Tibial nerve (tissue), 4 donors: ENCODE measurements at places on chromosomes 5 and 9. TPM values are rescaled to one million over a fixed set of nuclear protein-coding genes. Genes with fewer than 3 reads are reported as not detected.

DNA sequence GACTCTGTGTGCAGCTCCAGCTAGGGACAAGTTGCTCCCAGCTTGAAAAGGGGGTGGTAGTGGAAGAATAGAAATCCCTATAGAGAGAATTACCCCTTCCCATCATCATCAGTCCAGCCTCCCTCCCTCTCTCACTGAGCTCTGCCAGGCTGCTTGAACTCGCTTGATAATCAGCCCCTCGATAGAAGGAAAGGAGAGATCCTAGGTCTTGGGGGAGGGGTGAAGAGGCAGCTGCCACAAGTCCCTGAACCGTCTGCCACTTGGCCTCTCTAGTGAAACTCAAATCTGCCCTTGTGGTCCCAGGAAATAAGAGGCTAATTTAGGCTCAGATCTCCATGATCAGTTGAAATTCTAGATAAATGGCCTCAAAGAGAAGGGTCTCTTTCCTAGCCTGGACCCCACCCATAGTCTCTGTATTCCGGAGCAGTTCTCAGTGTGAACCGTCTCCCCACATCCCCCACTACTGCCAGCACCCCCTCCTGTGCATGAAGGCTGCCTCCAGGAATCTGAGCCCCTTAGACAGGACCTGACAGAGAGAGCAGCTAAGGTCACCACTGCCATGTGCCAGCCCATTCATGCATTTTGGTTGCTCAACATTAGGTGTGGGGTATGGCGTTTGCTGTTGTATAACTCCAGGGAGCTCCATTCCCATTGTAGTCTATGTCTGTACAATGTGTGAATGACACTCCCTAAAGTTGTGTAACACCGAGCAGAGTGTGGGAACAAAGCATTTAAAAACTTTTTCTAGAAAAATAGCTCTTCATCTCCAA is 5.5 kb downstream of the DNAJB5 start:
- no peak for DNase-seq

DNA sequence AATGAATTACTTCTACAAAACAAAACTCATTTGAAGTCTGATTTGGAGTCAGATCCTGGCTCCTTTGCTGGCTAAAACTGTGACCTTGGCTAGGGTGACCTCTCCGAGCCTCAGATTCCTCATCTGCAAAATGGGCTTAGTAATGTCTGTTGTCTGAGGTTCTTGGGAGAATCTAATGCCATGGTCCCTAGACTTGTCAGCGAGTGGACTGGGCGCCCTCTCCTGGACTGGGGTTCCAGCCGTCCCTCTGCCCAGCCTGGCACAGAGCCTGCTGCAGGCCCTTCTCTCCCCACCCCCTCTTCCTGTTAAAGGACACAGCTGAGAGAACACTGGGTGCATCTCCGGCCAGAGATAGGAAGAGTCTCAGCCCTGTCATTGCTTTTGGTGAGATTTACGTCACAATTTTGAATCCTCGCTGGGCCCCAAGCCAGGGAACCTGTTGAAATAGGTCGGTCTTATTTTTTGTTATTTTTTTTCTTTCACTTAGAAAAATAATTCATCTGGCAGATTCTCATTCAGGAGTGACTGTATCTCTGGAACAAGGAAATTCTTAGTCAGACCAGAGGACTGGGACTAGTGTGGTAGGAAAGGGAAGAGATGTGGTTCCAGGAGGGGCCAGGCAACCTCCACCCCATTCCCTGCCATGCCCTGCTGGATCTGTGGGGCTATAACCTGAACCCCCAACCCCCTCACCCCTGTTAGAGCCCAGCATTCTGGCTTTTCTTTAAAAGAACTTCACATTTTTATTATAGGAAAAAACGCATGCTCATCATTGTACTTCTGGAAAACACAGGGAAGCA is 48.2 kb upstream of the RPL26L1 start:
- peak; percentile 68 for DNase-seq

DNA sequence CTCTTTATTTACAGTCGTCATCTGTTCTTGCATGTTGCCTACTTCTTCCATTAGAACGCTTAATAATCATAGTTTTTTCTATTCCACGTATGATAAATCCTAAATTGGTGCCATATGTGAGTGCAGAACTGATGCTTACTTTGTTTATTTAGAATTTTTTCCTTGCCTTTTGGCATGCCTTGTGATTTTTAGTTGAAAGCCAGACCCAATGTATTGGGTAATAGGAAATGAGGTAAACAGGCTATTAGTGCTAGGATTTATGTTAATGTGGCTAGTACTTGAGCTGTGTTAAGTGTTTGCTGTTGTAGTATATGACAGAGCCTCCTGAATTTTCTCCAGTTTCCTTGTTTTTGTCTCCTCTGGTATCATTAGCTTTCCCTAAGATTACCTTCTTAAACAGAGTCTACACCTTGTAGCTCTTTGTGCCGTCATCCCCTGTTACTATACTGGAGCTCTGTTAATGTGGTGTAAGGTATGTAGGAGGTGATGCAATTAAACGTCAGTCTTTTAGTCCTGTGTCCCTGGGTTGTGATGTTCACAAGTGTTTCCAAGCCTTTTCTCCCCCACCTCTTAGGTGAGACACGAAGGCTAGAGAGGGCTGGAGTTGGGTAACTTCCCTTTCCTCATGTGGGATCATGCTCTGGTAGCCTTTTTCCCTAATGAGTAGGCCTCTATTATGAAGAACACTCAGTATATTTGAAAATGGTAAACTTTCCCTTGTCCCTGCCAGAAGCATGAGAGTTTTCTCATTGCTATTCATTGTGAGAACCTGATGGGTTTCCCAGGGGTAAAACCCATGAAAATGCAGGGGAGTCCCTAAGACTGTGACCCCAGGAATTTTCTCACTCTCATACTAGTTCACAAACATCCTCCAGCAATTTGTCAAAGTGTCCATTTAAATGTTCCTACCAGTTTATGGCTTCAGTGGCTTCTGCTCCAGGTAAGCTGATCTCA is 21.2 kb downstream of the SPATA31D3 start:
- no peak for DNase-seq

DNA sequence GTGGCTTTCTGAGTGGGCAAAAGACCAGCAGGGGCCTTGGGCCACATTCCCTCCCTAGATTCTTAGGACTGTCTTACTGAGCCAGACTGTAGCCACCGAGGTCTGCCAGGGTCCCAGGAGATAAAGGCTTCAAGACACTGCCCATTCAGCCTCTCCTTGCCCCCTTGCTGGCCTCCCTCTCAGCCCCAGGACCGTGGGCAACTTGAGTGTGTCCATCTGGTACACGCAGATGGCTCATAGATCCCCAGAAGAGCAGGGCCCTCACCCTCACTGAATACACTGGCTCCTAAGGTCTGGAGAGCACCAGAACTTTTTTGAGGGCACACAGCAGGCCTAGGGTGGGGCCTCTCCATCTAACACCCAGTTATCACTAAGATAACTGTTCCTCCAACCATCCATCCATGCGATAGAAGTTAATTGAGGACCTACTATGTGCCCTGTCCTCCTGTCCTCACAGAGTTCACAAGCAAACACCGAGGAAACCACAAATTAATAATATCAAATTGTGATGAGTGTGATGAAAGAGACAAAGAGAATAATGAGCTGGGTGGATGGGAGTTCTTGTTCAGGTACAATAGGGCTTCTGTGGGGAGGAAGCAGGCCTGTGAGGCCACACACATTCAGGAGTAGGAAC is 4.9 kb upstream of the PDGFRB start:
- DNase-seq: no peak

DNA sequence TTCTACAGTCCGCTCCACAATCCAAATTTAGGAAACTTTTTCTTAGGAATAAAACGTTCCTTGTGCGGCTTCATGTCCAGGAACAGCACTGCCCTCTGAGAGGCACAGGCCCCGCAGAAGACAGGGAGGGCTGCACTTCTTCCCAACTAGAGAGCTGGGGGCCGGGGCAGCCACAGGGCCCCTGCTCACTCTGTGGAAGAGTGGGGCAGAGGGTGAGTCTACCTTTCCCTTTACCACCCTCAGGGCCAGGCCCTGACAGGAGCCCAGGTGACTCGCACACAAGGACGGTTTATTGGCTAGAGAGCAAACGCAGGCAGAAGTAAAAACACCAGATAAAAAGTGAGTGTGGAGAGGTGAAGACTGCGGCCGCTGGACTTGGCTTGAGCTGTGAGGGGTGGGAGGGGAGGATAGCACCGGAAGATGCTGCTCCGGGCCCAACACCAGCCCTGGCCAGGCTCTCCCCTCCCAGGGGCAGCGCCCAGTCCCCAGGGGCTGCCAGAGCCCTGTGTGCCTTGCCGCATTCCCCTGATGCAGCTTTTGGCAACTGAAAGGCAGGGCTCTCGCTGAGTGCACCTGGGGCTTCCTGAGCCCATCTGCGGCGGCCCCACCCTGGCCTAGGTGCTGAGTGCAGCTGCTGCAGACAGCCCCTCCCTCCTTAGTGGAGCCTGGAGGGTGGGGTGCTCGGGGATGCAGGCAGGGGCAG is 20.2 kb downstream of the SH3GLB2 start:
- no peak for DNase-seq

GRCh38 chr9:116816484-116816883 is 129.4 kb downstream of the TRIM32 start:
- DNase-seq: no peak

- DNase-seq: no peak
Observed at GRCh38 chr5:123520677-123521247, 8.8 kb downstream of the CSNK1G3 start.

- DNase-seq: no peak
Observed at GRCh38 chr5:79357398-79357797, 121.5 kb downstream of the JMY start.

Gene ADAMTS13
- total RNA-seq: 3.1 TPM

Gene BTNL9
- 54.9 TPM for total RNA-seq

DNA sequence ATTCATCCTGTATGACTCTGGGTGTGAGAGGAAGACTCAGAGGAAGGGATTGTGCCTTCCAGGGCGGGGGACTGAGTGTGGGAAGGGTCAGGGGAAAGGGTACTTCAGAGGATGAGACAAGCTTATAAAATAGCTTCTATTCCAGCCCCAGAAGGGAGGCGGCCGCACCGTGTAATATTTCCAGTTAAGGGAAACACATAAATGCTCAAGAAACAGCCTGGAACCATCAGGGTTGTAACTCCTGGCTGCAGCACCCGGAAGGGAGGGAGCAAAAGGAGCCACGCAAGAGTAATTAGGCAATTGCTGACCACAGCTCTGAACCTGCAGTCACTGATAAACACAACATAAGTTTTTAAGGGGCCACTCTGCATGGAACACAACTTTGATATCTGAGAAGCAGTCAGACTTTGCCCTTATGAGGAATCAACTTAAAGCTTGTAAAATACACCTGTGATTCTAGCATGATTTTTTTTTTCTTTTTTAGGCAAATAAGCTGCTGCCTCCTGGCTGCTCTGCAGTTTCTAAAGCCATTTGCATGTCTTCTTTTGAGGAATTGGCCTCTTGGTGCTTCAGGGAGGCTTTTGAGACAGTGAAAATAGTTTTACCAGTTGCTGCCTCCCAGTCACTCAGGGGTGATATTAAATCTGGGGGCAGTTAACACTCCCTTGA is 382.7 kb downstream of the ENC1 start:
- DNase-seq: peak; percentile 68
